ENCODE measurements at places on chromosomes 12 and 14.

GRCh38 chr12:11673666-11674461 lies 24.4 kb downstream of the ETV6 start:
- DNase-seq: no peak

DNA sequence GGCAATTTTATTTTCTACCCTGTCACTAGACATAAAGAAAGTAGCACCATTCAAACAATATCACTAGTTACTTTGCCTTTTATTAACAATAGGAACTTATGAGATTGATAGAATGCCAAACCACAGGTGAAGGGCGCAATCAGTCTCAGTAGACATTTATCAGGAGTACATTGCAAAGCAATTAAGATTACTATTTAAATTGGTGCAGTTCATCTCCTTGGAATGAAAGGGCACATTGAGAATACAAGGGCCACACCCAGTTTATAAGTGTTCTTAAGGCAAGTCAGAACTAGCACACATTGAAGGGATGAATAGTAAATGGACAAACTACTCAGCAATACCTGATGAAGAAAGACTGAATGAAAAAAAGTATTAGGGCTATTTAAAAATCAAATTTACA lies 601.4 kb downstream of the C12orf50 start:
- no peak for DNase-seq

- DNase-seq: no peak
Measured at GRCh38 chr12:49869816-49870500, 27.1 kb upstream of the BCDIN3D start.

DNA sequence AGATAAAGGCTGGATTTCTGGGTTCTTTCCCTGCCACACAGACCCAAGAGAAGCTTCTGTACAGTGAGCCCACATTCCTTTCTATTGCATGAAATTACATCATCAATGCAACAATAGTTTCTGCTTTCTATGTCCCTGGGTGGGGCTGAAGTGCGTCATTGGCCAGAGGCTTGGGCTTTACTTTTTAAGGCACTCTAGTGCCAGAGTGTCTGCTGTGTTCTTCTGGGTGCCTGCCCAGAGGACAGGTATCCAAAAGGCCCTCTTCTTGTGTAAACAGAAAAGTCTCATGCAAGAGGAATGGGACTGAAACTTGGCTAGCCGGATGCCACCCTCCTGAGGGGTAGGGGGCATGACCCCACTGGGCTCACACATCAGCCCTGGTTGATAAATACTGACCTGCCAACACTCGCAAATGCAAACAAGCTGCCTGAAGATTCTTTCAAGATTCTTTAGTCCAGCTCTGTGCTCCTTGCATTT lies 5.9 kb downstream of the KRT86 start:
- DNase-seq: no peak

GRCh38 chr12:64110864-64111263 lies 111.2 kb downstream of the KICS2 start:
- no peak for DNase-seq

DNA sequence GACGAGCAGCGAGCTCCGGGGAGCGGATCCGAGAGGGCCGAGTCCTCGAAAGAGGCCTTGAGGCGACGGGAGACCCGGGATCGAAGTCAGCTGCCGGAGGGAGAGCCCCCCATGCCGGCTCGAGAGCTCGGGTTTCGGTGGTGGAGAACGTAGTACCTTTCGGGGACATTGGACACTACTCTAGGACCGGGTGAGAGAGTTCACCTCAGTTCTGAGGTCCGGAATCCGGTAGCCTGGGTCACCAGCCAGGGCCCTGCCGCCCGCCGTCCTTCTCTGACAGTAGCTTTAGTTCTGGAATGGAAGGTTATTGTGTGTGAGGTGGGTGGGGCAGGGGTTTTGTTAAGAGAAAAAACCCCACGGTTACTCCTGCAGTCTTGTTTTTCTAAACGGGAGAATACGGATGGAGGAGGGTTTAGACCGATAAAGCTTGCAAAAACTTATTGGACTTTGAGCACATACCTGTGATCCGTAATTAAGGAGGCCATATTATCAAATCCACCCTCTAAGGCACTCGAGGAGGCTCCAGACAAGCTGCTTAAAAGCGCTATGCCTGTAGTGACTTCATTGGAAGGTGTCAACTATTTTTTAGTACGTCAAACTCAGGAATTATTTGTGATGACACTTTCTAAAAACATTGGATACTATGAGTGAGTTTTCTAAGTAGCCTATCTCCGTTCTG lies 765 bp downstream of the SCYL2 start:
- no peak for DNase-seq

GRCh38 chr12:111443586-111443985 lies 37.9 kb downstream of the SH2B3 start:
- no peak for DNase-seq

GRCh38 chr14:93715279-93715927 lies 72.9 kb downstream of the PRIMA1 start:
- no peak for DNase-seq

GRCh38 chr12:66753810-66754209 lies 74.9 kb upstream of the GRIP1 start:
- DNase-seq: no peak

DNA sequence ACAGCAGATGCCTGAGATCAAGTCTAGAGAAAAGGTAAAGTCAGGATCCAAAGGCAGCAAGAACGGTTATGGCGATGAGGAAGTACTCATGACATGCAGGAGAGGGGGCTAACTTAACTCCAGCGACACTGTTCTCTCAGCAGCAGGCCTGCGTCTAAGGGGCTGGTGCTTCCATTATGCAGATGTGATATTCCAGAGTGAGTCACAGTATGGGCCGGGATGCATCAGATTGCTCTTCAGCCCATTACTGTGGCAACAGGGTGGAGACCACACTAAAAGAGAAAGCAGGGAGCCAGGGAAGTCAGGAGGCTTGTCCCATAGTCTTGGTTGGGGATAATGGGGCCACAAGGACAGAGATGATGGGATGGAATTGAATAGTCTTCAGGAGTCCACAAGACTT lies 151.8 kb upstream of the NTF3 start:
- DNase-seq: no peak

DNA sequence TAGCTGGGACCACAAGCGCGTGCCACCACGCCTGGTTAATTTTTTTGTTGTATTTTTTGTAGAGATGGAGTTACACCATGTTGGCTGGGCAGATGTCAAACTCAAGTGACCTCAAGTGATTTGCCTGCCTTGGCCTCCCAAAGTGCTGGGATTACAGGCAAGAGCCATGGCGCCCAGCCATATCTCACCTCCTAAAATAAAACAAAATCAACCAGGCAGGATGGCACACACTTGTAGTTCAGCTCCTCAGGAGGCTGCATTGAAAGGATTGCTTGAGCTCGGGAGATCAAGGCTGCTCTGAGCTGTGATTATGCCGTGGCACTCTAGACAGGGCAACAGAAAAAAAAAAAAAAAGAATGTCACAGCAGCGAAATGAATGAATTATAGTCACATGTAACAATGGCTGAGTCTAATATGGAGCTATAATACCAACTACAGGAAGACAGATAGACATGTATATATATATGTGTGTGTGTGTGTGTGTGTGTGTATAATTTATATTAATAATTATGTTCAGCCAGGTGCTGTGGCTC lies 19.3 kb upstream of the TMEM120B start:
- DNase-seq: no peak

- no peak for DNase-seq
Measured at GRCh38 chr14:103520269-103520656, 2.4 kb downstream of the CKB start.

DNA sequence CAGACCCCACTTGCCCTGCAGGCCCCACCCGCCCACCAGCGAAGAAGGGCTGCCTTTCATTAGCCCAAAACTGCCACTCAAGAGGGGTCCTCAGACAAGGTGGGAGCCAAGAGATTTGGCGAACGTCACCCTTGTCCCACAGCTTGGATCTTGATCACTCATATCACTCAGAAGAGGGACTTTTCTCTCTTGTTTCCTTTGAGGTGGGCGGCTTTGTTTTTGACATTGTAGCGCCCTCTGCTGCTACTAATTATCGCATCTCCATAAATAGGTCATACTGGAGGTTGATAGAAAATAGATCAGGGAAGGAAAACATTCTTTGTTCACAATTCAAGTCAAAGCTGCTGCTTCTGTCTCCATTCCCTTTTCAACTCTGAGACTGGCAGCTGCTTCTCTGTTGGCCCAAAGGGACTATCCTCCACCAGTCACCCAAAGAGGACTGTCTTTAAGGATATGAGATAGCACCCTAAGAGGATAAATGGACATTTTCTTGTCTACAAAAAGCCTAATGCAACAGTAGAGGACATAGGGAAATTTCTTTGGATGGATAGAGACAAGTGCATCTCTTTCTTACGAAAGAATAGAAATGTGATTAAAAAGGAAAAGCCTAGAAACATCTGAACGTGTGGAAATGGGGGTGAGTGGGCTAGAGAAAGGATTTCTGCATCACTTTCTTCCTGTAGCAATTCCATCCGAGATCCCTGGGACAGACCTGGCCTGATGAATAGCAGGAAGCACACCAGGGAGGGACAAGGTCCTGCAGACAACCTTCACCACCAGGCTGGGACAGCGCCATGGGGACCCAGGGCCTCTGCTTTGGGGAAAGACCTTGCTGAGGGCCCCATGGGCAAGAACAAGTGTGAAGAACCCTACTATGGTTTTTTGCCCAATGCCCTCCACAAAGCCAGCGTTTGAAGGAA lies 115.8 kb downstream of the DAD1 start:
- DNase-seq: no peak

GRCh38 chr14:99573436-99574098 lies 30.4 kb downstream of the CCDC85C start:
- DNase-seq: no peak

DNA sequence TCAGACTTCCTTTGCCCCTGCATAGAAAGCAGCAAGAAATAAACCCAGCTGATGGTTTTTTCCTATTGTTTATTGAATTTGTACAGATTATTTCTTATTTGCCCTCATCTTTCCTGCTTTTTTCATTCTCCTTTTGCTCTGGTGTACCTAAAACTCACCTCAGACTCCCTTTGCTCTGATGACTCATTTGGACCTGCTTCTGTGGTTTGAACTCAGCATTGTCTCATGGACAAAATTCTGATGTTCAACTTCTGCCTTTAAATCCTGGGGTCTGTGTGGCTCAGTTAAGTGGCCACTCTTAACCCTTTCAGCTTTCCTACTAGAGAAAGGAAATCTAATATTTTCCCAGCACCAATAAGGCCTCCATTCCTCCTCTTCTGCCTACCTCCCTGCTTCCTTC lies 3.5 kb upstream of the SENP1 start:
- no peak for DNase-seq

GRCh38 chr14:34051966-34052657 lies 101.2 kb upstream of the EGLN3 start:
- no peak for DNase-seq

DNA sequence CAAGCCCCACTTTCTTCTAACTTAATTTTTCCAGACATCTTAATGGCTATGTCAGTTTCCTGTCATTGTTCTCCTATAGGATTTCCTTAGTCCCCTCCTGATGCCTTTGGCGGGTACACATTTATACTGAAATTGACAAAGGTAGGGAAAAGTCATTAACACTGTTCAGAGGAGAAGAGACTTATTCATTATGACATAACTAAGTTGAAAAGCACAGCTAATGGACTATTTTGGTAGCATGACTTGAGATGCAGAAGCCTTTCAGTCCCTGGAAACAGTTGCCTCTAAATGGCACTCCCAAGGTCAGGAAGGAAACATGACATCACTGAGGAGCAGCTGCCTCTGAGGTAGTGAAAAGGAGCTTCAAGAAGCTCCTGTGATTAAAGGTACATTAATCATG lies 317.5 kb upstream of the KITLG start:
- no peak for DNase-seq

DNA sequence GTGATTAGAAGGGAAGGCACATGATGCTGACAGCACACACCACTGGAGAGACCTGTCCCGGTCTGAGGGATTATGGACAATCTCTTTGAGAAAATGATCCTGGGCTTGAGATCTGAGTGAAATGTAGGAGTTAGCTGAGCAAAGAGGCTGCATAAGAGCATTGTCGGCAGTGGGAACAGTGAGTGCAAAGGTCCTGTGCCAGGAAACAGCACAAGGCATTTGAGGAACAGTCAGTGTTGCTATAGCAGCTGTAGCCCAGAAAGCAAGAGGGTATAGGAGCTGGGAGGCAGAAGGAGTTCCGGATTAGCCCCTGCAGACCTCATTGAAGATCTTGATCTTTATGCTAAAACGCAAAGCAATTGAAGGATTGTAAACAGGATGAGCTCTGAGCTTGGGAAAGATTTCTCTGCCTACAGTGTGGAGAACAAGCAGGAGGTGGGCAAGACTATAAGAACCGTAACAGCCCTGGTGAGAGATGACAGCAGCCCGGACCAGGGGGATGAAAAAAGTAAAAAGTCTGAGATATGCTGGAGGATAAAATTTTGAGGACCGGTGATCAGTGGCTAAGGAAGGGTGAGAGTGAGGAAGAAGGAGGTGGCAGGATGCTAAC lies 28.5 kb downstream of the CFL2 start:
- DNase-seq: no peak

GRCh38 chr14:45084946-45085346 lies 1.0 kb downstream of the PRPF39 start:
- DNase-seq: no peak

DNA sequence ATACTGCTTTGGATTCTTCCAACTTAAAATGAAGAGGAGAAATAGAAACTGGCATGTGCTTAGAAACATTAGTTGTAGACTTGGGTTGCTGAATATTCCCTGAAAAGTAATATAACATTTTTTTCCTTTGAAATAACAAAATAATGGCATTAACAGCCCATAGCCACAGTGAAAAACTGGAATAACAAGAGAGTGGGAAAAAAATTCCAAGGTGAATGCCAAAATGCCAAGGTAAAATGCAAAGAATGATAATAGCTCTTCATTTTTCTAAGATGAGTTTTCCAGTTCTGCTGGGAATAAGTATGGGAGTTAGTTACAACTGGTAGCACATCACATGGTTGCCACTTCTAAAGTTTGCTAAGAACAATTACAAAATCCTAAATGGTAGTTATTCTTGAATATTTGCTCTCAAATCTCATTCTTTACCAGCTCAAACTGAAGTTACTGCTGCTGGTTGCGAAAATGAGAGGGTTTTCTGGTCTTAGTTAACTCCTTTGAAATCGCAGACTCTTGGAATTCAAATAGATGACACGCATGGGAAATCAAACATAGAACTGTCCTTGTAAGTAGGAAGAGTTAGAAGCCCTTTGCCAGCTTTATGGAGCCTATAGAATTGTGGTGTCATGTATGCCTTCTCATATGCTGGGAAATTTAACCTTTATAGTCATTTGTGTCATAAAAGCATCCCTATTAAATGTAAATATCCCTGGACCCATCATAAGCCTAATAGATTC lies 165.0 kb upstream of the DCN start:
- DNase-seq: no peak

GRCh38 chr14:34462132-34462893 lies at the start of gene SPTSSA:
TSS of gene SPTSSA (minus strand) at chr14:34462240. CDS start at chr14:34462207, 33 bp downstream.
- peak; percentile 36 for DNase-seq
